ENCODE measurements at places on chromosomes 4 and X.

GRCh38 chr4:53942712-53943111, 121.7 kb downstream of the CHIC2 start:
- DNase-seq: no peak

DNA sequence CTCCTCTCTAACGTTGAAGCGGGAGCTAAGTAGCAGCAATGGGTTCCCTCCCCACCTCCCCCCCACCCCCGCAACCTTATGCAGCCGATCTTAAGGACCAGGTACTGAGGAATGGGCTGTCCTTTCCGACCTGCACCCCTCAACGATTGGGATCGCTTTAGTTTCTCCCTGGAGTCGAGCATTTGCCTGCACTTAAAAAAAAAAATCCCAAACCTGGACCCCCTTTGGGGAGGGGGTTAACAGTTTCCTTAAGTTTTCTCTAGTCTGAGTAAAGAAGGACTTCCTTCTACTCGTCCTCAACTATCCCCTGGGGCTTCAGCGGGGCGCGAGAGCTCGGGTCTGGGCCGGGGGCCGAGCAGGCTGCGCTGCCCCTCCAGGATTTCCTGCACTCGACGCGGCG, 25.7 kb upstream of the BCORL1 start:
- DNase-seq: no peak

- DNase-seq: no peak
Observed at GRCh38 chrX:147710301-147710700, 201.4 kb upstream of the FMR1 start.

GRCh38 chr4:17068891-17069290, 170.4 kb upstream of the LDB2 start:
- DNase-seq: no peak

All from vagina (tissue), 2 donors.